ENCODE measurements at places on chromosomes 4 and X.

DNA sequence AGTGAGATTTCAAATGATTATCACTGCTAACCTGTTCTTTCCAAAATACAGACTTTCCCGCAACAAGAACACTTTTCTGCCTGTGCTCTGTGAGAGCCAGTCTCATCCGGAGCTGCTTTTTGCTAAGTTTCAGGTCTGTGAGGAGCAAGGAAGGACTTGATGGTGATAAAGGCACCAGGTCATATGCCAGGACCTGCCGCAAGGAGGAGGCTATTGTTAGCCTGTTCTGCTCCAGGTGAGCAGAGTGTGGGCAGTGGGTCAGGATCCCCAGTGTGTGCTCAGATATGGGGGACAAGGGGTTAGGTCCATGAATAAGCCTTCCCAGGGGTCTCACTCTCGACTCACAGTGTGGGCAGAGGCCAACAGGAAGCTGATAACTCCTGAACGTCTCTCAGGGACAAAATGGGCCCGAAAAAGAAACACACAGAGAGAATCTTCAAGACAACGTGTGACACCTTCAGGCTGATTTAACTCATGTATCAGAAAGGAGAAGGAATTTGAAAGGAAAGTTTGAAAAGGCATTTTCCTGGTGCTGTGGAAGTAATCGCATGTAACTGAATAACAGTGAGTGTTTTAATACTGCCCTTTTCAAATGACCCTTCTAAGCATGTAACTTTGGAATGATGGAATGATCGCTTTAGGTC is 57.7 kb upstream of the PDLIM3 start:
- DNase-seq = no peak

- no peak for DNase-seq
These were observed 692.8 kb upstream of the TENM3 start for GRCh38 chr4:181550381-181550780.

DNA sequence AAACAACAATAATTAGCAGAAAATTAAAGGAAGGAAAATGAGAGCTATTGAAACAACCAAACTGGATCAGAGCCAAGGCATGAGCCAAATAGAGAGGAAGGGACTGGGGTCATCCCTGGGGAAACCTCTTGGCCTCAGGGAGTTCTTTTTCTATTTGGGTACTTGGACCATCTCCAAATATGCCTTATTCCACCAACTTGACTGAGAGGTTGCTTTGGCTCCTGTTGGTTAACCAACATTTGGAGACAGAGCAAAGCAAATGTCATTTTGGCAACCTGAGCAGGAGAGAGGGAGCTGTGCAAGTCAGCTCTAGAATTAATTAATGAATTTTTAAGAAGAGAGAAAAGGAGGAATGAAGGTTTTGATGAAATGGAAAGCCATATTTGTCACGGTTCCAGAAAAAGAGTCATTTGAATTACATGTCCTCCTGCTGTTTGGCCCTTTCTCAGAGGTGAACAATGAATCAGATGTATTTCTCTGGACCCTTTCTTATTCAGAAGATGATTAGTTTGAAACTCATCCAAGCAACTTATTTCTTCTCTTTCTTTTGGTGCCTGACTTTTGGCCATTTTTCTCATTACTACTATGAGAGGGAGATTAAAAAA is 119.1 kb downstream of the CNKSR2 start:
- no peak for DNase-seq

DNA sequence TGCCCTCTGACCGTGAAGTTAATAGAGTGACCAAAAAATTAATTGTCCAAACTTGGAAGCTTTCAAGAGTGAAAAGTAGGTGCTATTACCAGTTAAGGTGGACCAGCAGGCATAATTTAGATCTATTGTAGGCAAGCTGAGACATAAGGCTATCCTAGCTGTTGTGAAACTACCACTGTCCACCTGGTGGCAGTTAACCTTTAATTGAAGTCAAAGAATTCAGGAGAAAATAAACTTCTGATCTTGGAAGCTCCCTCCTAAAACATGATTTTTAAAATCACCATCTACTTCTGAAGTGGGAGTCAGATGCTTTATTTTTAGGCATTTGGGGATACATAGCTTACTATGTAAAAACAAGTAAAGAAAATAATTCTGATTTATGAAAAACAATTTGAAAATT is 636.3 kb upstream of the HTR2C start:
- DNase-seq = no peak

- DNase-seq = no peak
These were observed 55.8 kb downstream of the POLR2B start for GRCh38 chr4:57034520-57034919.

DNA sequence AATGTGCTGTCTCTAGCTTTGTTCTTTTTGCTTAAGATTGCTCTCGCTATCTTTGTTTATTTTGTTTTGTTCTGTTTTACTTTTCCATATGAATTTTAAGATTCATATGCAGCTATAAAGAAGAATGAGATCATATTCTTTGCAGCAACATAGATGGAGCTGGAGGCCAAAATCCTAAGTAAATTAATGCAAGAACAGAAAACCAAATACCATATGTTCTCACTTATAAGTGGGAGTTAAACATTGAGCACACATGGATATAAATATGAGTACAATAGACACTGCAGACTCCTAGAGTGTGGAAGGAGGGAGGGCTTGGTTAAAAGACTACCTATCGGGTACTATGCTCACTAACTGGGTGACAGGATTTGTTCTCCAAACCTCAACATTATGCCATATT is 237.8 kb downstream of the TRAM1L1 start:
- no peak for DNase-seq

DNA sequence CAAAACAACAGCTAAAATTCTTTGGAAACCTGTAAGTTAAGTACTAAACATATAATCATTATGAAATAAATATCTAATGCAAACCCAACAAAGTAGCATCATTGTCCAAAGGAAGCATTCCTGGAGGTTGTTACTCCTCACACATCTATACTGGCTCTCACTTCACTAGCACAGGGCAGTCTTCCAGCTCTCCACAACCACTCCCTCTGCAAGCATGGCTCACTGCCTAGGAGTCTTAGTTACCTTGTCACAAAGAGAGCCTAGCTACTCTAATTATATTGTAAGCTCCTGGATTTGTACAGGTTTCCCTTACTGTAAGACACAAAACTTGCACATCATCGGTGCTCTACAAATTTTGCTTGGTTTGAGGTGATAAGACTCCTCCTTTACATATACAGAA is 76.1 kb downstream of the AMMECR1 start:
- no peak for DNase-seq

DNA sequence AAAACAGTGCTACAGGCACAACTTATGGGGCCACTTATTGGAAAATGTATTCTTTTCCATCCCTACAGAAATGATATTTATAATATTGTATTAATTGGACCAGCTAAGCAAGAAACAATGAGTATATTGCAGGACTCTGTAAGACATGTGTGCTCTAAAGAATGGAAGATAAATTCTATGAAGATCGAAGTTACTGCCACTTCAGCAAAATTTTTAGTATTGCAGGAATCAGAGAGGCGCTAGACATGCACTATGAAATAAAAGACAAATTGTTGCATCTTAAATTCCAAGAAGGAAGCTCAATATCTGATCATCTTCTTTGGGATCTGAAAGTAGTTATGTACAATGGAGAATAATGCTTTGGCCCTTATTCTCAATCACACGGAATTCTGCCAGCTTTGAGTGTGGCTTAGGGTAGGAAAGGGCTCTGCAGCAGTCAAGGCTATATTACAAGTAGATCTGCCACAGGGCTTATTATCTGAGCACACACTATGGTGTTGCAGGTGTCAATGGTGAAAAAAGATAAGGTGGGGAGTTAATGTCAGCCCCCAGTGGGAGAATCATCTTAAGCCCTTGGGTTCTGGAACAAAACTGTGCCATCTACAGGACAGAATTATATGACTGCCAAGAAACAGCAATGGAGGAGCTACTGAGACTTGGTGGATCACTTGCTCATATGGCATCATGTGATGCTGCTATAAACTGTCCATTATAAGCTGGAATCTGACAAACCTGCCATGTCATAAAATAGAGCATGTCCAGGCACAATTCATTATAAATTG is 334.0 kb upstream of the NDST3 start:
- DNase-seq = no peak

GRCh38 chrX:138748480-138748879 is 37.0 kb upstream of the FGF13 start:
- no peak for DNase-seq

- no peak for DNase-seq
These were observed 225.8 kb upstream of the TEX13C start for GRCh38 chrX:125093852-125094251.

DNA sequence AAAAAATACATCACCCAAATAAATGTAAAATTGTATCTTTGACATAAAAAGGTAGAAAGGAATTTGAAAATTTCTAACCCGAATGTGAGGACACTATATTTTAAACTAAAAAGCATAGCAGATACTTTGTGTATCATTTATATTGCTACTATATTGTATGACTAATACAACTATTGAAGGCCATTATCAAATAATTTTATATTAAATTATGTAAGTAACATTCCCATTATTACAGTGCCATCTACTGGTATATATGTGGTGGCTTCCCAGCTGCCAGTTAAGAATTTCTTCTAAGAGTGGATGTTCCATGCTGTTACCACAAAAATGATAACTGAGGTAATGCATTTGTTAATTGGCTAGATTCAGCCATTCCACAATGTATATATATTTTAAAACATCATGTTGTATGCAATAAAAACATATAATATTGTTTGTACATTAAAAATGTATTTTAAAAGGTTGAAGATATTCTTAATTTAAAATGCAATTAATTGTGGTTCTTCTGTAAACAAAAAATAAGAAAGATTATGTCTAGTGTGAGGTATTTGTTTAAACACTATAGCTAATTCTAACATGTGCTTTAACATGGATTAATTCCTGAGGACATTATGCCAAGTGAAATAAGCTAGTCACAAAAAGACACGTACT is 65.3 kb downstream of the EGF start:
- DNase-seq = no peak

- DNase-seq = peak; percentile 68
These were observed 88.1 kb downstream of the RASL11B start for GRCh38 chr4:52950226-52950625.

- DNase-seq = no peak
These were observed 576.5 kb downstream of the MID1IP1 start for GRCh38 chrX:39377773-39378172.

DNA sequence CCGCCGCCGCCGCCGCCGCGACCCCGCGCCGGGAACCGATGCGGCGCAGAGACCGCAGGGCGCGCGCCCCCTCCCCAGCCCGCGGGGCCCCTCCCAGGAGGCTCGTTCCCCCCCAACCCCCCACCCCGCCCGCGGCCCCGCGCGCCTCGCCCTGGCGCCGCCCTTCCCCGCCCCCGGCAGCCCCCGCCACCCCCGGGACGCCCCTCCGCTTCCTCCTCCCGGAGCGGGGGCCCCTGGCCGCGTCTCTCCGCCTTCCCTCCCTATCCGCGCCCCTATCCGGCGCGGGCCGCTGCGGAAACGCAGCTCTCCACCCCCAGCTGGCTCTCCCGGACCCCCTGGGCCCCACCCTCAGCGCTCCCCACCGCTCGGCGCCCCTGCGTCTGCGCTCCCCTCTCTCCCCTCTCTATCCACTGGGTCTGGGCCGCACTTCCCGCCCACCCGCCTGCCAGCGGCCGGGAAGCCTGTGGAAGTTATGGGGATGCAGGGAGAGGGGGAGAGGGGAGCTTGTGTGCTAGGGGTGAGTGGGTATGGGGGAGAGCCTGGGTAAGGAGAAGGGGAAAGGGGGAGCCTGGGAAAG is at the start of gene TMEM271:
TSS of gene TMEM271 (minus strand) at position 51 of the 577 bp plus-strand sequence. CDS start 233 bp downstream, outside the sequence.
- no peak for DNase-seq

DNA sequence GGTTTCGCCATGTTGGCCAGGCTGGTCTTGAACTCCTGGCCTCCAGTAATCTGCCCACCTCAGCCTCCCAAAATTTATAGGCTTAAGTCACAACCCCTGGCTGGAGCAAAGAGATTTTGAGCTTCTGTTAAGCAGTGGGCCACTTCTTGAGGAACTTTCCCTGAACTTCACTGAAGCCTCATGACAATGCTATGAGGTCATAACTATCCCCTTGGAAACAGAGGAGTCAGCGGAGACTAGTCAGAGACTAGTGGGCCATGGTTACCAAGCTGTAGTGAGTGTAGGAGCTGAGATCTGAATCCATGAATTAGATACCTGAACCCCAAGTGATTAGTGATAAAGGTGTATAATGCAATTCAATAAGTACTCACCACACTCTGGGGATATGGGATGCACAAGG is 145.1 kb upstream of the MSX1 start:
- no peak for DNase-seq

DNA sequence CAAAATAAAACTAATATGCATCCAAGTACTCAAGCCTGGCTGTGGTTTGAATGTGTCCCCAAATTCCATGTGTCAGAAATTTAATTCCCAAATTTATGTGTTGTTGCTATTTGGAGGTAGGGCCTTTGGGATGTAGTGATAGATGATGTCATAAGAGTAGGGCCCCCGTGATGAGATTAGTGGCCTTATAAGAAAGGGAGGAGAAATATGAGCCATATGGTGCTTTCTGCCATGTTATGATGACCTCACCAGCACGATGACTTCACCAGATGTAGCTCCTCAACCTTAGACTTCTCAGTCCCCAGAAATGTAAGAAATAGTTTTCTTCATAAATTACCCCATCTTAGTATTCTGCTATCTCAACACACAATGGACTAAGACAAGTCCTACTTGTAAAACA is 2264.0 kb downstream of the ARAP2 start:
- no peak for DNase-seq

- no peak for DNase-seq
These were observed 7.4 kb downstream of the CORIN start for GRCh38 chr4:47830265-47831025.

GRCh38 chr4:3720466-3720865 is 45.7 kb upstream of the ADRA2C start:
- DNase-seq = no peak

DNA sequence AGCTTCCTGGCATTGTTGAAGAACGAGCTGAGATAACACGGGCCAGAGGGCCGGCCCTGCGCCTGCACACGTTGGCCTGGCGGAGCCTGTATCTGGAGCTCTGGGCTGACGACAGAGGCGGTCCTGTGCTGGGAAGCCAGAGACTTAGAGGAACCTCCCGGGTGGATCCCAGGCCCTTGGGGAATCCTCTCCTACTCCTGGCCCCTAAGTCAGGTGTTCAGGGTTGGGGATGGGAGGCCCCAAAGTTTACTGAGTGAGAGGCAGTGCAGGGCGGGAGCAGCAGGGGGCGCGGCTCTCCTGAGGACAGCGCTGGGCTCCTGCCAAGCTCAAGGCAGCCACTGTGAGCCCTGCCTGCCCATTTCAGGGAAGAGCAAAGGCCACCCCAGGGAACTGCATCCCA is 2.5 kb upstream of the HTRA3 start:
- DNase-seq = peak; percentile 92

GRCh38 chr4:164313853-164314252 is 440.1 kb upstream of the SMIM31 start:
- no peak for DNase-seq

All from posterior vena cava (tissue), 2 donors.